ENCODE measurements at places on chromosomes 2 and 18.
A peak's percentile ranks its signal among the peaks of the same experiment; 100 is the strongest.

GRCh38 chr2:119174993-119175347 lies 16.4 kb upstream of the C1QL2 start:
- DNase-seq = no peak

DNA sequence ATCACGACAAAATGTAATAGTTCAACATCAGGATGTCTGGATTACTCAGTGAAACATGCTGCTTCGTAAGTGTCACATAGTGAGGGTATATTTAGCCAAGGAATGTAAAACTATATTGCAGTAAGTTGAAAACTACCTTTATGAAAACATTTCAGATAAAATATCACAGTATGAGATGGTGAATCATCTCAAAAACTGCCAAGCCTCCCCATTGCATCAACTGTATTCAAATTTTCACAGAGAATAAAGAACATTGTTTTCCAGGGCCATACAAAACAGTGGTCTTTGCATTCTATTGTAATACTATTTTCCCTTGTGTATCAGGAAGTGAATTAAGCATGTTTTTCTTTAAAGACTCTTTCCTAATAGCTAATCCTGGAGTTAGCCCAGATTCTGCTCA lies 47.6 kb upstream of the MSTN start:
- DNase-seq = no peak

DNA sequence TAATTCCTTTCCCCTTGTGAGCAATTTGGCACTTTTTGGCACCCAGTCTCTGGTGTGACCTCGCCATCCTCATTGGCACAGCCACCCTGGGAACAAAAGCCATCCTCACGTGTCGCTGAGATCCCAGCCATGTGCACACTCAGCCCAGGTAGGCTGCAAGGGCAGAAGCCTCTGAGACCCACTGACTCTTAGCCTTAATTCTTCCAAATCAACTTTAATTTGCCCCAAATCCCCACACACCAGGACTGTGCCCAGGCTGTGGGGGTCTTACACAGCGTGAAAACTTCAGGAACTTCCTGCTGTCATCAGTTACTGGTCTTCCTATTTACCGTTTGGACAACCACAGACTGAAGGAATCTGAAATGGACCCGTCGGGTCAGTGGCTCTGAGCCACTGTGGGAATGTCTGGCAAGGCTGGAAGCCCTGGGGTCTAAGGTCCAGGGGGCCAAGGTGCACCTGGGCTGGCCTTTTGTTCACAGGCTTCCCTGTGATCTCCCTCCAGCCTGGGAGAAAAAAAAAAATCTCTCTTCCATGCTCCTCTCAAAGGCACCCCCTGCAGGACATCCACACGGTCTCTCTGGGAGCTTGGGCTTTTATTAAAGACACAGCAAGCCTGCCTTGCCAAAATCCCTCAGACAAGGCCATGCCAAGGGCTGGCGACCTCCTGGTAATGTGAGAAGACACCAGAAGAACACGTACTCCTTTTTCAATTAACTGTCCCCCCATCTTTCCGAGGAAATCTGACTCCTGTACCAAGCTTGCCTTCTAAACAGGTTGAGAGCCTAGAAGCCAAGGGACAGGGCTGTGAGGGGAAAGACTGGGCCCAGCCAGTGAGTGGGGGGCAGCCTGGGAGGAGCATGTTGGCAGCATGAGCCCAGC lies 42.1 kb upstream of the LAPTM4A start:
- DNase-seq = peak; percentile 64

DNA sequence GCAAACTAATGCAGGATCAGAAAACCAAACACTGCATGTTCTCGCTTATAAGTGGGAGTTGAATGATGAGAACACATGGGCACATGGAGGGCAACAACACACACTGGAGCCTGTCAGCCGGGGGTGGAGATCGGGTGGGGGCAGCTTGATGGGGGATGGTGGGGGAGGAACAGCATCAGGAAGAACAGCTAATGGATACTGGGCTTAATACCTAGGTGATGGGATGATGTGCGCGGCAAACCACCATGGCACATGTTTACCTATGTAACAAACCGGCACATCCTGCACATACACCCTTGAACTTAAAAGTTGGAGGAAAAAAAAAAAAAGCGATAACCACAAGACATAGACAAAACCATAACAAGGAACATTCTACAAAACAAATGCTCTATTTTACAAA lies 10.4 kb downstream of the CHMP3 start:
- no peak for DNase-seq

DNA sequence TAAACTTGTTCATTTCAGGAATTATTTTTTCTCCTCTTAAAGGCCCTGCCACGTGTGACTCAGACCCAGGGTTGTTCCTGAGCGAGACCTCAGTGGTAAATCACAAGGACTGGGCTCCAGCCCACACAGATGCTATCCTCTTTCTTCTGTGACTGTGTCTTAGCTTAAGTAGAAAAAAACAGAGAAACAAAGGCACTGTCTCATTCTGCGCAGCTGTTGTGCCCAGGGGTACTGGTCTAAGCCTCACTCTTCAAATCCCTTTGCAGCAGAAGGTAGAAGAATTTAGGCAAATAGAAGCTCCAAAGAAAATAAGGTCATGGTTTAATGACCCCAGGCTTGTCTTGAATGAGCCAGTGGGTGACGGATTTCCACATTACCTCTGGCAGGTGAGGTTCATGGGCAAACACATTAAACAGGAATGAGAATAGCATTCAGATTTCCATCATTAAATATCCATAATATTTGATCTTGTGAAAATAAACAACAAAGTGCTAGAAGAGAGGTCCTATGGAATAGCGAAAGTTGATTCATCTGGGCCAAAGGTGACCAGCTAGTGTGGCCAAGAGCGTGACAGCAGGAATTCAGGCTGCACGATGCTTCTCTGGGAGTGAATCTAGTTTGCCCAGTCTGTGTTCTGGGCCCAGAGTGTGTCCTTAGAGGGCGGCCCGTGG lies 63.3 kb downstream of the LIPG start:
- DNase-seq = no peak

- no peak for DNase-seq
These were observed 191.5 kb downstream of the RAD51AP2 start for GRCh38 chr2:17326717-17327116.

DNA sequence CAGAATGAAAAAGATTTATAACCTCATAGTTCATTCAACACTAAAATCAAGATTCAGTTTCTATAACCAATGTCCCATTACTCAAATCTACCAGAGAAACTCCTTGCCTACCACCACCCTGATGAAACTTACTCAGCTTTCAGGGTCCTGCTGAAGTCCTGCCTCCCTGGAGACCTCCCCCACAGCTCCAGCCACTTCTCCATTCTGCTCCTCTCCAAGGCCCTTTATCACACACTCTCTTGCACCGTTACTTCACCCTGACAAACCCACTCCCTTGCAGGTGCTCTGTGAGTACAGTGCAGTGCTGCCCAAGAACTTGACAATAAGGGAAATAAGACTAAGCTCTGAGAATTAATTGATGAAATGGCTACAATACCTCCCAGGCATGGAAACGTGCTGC lies 83.5 kb upstream of the CDCA7 start:
- DNase-seq = no peak

DNA sequence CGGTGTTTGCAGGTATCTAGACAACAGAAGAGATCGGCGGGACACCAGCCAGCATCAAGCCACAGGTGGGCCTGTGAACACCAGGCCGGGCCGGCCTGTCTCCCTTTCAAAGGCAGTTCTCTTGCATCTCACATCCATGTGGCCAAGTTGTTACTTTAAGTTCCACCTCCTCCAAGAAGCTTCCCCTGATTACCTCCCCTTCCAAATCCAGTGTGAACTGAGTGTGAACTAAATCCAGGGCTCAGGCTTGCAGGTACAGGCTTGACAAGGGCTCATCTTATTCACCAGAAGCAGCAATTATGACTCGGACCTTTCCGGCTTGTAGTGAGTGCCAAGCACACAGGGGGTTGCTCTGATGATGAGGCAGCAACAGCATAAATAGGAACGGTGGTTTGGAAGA lies 3.9 kb downstream of the CRACDL start:
- DNase-seq = no peak

- no peak for DNase-seq
These were observed 121.3 kb upstream of the CD226 start for GRCh38 chr18:70068981-70069380.

DNA sequence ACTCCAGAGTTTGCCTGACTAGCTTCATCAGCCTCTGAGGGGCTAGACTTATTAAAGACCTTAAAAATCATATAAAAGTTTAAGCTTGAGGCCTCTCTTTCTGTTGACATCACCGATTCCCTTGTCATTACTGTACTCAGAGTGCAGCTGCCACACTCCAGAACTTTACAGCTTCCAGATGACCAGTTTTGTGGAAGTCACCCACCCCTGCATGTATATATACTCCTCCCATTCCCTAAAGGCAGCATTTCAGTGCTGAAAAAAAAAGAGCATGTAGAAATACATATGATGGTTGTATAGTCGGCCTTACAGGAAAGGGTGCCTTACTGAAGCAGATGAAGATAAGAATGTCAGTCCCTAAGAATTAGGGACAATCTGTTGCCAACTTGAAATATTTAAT lies 117.3 kb downstream of the FEZ2 start:
- DNase-seq = no peak

DNA sequence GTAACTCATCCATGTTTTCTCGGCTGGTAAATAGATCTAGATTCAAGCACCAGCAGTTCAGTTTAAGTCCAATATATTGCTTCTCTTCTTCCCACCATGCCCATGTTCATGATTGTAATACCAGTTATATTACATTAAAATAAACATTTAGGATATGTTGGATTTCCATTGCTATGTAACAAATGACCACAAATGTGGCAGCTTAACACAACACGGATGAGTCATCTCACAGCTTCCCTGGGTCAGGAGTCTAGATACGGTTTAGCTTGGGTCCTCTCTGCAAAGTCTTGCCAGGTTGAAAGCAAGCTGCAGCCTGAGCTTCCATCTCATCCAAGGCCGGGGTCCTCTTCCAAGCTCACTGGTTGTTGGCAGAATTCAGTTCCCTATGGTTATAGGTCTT lies 39.4 kb upstream of the SMAD2 start:
- DNase-seq = no peak

DNA sequence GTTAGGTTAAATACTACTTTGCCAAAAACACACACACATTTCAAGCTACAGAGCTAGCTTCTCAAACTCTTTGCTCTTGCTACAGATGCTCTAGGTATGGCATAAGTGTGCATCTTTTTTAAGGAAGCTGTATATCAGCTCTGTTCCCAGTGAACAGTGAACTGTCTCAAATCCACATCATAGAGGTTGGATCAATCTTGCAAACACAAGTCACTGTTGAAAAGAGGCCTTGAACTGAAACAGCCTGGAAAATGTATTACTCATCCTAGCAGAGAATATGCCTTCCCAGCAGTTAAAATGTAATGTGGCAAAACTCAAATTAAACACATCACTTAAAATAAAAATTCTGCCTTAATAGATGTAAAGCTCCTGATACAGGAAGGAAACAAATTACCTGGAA lies 151.8 kb downstream of the WDPCP start:
- DNase-seq = no peak

- no peak for DNase-seq
These were observed 1055.2 kb upstream of the FANCL start for GRCh38 chr2:59296279-59296678.

- DNase-seq = no peak
These were observed 7.5 kb downstream of the ASB1 start for GRCh38 chr2:238433941-238434845.

GRCh38 chr18:9321017-9321452 lies 13.5 kb upstream of the TWSG1 start:
- no peak for DNase-seq

DNA sequence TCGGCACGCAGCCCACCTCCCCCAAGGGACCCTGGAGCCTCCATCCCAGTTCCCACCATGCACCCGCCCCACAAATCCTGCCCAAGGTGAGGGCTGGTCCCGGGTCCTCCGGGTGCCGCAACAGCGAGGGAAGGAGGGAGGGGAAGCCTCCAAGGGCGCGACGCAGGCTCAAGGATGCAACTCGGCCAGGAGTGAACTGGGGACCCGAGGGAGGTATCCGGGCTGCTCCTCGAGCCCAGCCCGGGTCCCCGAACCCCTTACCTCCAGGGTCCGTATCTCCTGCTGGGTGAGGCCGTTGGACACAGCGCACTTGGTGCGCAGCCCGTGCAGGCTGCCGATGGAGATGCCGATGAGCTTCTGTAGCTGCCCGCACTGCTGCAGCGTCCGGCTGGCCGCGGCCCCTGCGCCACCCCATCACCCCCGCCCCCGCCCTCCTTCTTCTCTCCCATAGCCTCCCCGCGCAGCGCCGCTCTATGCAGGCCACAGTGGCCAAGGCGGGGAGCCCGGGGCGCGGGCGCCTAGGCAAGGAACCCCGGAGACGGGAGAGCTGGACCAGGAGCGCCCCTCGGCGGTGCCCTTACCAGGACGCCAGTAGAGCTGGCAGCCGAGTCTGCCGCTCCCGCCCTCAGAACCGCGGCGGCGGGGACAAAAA lies 124.1 kb downstream of the ANKRD30BL start:
- no peak for DNase-seq

DNA sequence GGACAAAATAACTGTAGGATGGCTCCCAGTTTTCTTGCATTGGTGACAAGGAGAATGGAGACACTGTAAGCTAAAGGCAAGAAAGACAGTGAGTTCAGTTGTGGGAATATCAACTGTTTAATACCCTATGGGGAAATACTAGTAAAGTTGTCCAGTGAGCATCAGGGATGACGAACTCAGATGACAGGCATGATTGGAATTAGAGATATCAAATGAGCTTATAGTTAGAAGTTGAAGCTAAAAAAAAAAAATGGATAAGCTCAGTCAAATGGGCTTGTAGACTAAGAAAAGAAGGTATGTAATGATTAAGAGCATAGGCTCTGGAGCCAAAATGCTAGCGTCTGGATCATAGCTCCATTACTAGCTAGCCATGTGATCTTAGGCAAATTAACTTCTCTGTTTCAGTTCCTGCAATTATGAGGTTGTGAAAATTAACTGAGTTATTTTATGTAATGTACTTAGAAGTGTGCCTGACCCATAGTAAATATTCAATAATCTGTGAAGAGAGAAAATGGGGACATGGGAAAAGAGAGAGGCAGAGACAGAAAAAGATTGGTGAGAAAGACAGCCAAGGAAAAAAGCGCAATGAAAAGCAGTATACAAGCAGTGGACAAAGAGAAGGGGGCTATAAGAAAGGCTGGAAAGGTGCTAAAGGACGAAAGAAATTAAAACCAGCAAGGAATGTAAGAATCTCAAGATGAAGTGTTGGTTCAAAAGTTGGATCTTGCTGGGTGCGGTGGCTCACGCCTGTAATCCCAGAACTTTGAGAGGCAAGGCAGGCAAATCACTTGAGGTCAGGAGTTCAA lies 95.7 kb upstream of the SLC39A10 start:
- no peak for DNase-seq

DNA sequence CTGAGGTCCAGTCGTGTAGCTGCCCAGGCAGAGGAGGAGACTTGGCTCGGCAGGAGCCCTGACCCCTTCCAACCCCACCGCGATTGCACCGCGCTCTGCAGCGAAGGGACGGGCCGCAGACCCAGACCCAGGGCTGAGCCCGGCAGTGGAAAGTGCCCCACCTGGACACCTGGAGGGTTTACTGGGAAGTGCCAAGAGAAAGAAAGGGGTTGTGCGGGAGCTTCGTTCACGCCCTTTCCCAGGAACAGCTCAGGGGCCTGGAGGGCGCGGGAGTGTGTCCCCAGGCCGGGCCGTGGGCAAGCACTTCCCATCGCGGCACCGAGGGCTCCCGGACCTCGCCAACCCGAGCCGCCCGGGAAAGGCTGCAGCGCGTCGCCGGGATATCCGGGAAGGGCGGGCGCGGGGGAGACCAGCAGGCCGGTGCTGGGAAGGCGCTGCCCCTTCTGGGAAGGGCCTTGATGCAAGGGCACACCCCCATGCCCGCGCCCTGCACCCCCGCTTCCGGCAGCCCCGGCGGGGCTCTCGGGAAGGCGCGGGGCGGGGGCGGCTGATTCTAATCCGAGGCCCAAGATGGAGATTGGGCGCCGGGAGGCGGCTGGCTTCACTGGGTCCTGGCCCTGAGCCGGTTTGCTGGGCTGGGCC lies 36.1 kb upstream of the MRPL33 start:
- peak; percentile 87 for DNase-seq

- DNase-seq = no peak
These were observed 65.5 kb downstream of the SOWAHC start for GRCh38 chr2:109679626-109680025.
